ENCODE measurements at places on chromosomes 3 and 15.

DNA sequence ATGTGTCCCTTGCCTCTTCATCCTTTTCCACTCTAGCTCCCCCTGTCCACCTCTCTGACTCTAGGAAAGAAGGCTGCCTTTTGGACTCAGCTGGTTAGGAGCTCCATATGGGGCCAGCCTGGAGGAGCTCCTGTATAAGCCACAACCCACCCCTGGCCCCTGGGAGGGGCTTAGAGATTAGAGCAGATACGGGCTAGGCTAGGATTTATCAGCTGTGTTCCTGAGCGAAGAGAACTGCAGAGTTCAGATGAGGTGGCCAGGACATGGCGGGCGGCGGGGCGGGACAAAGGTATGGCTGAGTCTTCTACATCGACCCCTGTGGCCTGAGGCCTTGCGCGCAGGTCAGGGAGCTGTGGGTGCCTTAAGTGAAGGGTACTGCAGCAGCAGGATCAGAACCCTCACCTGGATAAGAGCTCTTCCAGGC, 7.9 kb downstream of the NBEAL2 start:
- no peak for DNase-seq

DNA sequence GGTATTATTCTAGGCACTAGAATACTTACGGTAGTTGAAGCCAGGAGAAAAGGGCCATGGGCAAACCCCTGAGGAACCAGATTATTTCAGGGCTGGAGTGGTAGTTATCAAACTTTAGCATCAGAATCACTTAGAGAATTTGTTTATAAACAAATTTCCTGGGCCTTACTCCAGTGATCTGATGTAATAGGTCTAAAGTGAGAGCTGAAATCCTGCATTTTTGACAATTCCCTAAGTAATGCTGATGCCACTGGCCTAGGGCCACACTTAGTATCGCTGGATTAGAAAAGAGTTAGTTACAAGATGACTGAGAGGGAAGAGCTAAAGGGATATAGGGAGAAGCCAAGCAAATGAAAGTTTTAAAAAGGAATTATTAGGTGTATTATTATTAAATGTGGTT, 412.5 kb upstream of the THRB start:
- no peak for DNase-seq

GRCh38 chr3:111730143-111730542, 128.9 kb upstream of the PHLDB2 start:
- no peak for DNase-seq

GRCh38 chr3:1726741-1727140, 371.9 kb upstream of the CNTN4 start:
- DNase-seq = no peak

DNA sequence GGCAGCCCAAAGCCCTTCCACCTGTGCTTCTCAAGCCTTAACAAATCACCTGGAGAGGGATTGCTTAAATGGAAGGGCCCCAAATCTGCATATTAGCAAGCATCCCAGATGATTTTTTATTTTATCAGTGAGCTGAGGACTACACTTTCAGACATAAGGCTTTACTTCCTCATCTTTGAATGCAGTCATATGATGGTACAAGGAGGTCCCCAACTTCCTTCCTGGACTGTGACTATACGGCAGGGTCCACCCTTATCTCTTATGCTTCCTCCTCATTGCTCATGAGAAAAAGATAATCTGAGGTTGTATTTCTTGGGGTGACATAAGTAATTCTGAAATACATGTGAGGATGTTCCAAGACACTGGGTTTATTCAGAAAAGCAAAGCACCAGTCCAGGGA, 13.7 kb upstream of the HEG1 start:
- DNase-seq = no peak

DNA sequence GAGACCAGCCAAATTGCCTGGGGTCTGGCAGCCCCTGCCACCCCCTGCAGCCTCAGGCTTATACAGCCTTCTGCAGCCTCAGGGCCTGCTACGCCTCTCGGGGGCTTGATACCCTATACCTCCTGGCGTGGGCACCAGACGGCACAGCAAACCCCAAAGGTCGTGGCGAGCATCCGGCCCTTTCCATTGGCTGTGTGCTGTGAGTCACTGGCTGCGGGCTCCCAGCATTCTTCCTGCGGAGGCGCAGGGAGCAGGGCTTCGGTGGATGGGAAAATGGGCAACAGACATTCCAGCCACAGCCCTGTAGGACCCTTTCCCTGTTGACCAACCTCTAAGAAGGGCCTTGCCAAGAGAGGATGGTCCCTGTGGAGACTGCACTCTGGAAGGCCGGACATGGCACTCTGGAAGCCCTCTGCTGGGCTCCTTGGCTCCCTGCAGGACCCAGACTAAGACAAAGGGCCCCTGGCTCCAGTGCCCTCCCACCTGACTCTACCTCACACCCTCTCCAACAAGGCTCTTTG, 59.6 kb downstream of the ITGA11 start:
- DNase-seq = no peak

DNA sequence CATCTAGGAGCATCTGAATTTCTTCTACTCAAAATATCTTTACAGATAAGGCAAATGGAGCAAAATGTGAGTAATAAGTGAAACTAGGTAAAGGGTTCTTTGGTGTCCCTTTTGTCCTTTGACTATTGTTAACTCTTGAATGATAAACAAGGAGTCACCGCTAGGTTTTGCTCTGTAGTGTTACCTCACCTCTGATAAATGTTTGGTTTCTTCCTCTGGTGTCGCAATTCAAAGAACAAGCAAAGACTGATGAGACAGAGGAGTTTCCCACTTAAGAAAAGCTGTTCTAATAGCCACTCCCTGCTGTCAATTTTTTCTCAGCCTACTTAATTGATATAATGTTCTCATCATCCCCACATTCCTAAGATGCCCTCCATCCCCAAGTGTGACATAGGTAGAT, 925.9 kb downstream of the IGSF11 start:
- no peak for DNase-seq

DNA sequence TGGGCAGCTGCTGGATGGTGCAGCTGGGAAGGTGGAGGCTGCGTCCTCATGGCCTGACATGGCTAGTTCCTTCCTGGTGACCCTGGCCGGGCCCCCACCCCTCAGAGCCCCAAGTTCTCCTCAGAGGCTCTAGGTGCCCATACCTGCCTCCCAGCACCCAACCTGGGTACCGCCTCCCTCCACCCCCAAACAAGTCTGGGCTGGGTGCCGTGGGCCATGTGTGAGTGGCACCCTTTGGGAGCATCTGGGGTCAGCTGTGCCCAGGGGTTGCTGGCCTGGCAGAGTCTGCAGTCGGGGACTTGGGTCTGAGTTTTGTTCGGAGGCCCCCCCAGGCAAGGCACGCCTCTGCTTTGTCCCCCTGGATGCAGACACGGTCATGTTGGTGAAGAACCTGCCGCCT, 10.5 kb downstream of the PLXNA1 start:
- DNase-seq = no peak

- no peak for DNase-seq
These were observed 230.2 kb upstream of the IGF1R start for GRCh38 chr15:98418122-98418521.

DNA sequence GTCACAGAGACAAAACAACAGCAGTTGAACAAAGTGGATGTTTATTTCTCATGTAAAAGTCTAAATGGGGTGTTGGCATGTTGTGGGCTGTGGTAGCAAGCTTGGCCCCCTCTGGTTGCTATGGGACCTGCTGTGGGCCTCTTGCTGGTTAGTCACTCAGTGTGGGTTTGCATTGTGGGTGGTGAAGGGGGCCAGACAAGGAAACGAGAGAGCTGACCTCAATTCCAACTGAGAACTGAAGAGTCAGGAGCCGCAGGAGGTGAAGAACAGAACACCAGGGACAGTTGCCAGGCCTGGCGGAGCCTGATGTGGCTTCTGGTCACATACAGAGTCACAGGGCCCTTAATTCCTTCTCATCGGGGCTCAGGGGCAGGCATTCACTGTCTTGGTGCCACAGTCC, 1.9 kb upstream of the ADPGK start:
- no peak for DNase-seq

DNA sequence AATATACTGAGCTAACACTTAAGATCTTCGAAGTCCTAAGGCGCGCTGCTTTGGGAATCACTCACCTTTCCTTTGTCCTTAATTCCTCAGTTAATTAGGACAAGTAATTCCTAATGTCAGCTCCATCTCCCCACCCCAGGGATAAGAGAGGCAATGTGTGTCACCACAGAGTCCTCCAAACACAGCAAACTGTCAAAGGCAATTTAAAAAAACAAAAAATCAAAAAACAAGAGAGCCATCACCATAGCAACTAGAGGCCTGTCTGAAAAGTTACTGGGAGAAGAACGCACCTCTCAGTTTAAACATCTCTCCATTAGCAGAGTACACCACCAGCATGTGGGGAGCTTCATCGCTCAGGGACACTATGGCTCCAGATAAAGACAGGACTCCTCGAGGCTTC, 101.7 kb downstream of the OSBPL10 start:
- no peak for DNase-seq

- peak; percentile 32 for DNase-seq
These were observed 16.1 kb upstream of the RARRES1 start for GRCh38 chr3:158748237-158748828.

DNA sequence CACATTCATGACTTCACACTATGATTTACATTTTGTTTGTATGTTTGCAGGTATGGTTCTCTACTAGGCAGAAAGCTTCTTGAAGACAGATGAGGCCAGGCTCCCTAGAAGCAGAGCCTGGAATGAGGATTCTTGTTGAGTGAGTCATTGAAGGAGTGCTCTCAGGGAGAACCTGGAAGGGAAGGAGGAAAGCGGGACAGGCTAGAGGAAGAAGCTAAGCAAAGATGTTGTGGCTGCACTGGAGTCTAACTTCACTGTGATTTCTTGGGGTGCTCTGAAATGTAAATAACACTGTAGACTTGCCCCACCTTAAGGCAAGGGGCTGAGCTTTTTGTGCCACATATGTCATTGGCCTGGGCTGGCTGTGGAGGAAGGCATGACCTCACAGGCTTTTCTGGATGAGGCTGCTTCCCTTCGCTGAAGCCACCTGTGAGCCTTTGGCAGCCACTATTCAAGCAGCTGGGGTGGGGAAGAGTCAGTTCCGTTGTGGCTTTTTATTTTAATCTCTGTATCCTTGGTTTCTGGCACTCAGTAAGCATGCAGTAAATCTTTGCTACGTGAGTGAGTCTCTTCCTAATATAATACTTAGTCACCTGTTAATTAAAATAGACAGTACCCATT, 307.3 kb downstream of the SV2B start:
- DNase-seq = peak; percentile 4

- no peak for DNase-seq
These were observed 98.2 kb upstream of the TBC1D5 start for GRCh38 chr3:17840651-17841050.
